Sciatic nerve (tissue), 2 donors: ENCODE measurements at places on chromosomes 12 and 14. TPM values are rescaled to one million over a fixed set of nuclear protein-coding genes. Genes with fewer than 3 reads are reported as not detected.

The KCNMB4 gene
- total RNA-seq: 13.5 TPM

The ARHGDIB gene
- 73.5 TPM for total RNA-seq

The KRT7 gene
- total RNA-seq: 4.0 TPM

The KRT77 gene
- not detected for total RNA-seq

The ISM2 gene
- 0.31 TPM for total RNA-seq

The TBC1D30 gene
- 6.2 TPM for total RNA-seq

The COPS7A gene
- total RNA-seq: 47.4 TPM

The CRIP1 gene
- 112 TPM for total RNA-seq

The ORAI1 gene
- 14.0 TPM for total RNA-seq

The KRT6C gene
- not detected for total RNA-seq

The ZNF891 gene
- 5.5 TPM for total RNA-seq

The KHNYN gene
- total RNA-seq: 73.4 TPM

The NRL gene
- total RNA-seq: 2.9 TPM

The TMEM119 gene
- total RNA-seq: 31.1 TPM

The PARPBP gene
- total RNA-seq: 1.6 TPM

The RAPGEF3 gene
- total RNA-seq: 73.4 TPM

The GZMH gene
- 1.6 TPM for total RNA-seq

The GPR33 gene
- not detected for total RNA-seq

The TAPBPL gene
- 23.5 TPM for total RNA-seq
